ENCODE measurements at places on chromosomes 4 and X.

DNA sequence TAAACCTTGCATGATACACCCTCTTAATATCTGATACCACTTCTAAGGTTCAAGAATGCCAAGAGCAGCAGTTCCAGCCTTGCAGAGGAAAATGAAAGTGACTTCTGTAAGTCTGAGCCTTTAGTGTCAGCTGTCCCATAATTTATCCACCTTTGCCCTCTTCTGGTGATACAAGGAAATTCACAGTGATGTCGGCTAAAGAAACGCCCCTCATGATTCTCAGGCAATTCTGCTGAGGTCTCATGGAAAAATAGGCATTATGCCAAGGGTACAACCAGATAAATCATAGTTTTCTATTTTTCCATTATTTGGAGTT is 172.2 kb upstream of the CXCL13 start:
- no peak for DNase-seq

- DNase-seq, result no peak
Observed at GRCh38 chr4:2295900-2296442, 34.1 kb upstream of the MXD4 start.

DNA sequence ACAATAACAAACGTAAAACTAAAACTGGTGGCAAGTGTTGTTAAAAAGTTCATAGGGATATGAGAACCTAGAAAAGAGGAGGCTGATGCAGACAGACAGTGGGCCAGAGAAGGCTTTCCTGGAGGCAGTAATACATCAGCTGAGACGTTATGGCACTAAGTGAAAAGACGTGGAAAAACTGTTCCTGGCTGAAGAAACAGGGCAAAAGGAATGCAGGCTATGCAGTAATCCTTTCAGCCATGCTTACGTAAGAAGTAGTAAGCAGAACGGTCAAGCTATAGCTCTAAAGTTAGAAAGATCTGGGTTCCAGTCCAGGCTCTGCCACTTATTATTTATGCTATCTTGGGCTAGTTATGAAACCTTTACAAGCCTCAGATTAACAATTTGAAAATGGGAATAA is 6.4 kb downstream of the LAMTOR3 start:
- DNase-seq, result no peak

DNA sequence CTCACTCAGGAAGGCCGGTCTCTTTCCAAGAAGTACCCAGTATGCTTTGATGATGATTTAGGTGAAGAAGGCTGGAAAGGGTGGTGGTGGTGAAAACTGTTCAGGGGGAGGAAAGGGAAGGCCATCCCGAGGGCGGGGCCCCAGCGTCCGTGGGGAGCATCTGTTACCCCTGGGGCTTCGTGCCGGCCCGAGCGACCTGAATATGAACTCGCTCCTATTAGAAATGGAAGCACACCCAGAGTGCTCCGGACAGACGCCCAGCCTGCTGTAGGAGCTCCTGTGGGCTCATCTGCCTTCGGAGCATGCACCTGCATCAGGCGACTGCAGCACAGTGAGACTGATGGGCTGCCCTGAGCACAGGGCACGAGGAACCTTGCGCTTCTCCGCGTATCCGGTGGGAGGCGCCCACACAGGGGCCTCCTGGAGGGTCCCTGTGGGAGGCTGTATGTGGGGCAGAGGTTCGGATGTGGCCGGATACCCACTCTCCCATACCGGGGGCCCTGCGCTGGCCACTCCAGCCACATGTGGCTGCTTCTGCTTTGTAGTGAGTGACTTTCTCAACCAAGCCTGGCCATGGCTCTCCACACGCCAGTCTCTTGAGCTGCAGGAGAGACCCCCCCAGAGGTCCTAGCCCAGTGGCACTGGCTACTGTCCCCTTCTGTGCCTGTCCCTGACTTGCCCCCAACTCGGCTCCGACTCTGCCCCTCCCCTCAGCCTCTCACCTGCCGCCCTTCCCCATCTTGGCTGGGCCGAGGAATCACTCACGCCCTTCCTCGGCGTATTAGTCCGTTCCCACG is 36.7 kb downstream of the FGFRL1 start:
- no peak for DNase-seq

GRCh38 chr4:92477298-92477697 is 173.5 kb downstream of the GRID2 start:
- DNase-seq, result no peak

- DNase-seq, result no peak
Observed at GRCh38 chr4:86685401-86685800, 91.3 kb downstream of the PTPN13 start.

DNA sequence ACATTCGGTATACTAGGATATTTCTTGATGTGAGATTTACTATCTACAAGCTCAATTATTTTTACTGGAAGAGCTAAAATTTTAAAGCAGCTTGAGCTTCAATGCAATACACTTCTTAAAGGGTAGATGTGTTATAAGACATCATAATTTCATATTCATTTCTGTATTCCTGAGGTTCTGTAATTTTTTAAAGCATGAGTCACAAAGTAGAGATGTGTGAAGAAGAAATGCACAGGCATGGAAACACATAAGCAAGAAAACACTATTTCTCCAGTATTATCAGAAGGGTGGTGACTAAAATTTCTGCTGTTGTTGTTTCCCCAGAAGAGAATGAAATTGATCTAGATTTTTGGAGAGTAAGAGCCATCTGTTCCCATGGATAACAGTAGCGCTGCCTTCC is 72.6 kb downstream of the INPP4B start:
- no peak for DNase-seq

DNA sequence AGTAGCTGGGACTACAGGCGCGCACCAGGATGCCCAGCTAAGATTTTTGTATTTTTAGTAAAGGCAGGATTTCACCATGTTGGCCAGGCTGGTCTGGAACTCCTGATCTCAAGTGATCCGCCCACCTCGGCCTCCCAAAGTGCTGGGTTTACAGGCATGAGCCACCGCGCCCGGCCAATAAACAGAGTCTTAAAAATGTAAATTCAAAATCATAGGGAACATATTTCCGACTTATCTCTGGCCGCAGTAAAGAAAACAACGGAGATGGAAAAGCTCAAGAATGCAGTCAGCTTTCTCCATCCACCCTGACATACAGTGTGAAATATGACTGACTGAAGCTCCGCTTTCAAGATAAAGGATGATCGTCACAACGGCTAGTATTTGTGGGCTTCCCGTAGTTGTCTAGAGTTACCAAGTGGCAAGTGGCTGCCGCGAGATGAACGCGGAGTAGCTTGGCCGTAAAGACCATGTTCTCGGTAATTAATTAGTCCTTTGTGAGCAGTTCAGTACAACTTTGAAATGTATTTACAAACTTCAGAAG is 495.1 kb upstream of the FAT1 start:
- DNase-seq, result no peak

- DNase-seq, result no peak
Observed at GRCh38 chr4:38925492-38926413, 58.1 kb downstream of the FAM114A1 start.

GRCh38 chr4:98006060-98006459 is 137.2 kb downstream of the STPG2 start:
- no peak for DNase-seq

DNA sequence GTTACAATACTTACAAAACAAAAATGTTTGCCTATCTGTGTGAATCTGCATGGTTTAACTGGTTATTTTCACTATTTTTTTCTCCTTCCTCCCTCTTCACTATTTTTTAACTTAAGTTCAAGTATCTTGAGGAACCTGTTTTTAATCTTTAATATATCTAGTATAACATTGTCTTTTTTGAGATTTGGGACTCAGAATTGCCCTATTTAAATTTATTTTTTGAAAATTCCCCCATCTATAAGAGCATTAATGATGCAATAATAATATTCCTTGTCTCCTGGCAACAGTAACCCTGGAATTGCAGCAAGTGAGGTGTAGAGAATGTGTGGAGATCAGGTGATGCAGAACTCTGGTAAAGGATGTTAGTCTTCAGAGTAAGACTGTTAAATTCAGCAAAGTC is at the start of gene TENT5D:
Gene TENT5D (plus strand): TSS at position 301 of the 400 bp plus-strand sequence. CDS start 22,093 bp downstream, outside the sequence.
- no peak for DNase-seq

GRCh38 chrX:40108162-40108958 is 10.6 kb upstream of the BCOR start:
- DNase-seq, result no peak

DNA sequence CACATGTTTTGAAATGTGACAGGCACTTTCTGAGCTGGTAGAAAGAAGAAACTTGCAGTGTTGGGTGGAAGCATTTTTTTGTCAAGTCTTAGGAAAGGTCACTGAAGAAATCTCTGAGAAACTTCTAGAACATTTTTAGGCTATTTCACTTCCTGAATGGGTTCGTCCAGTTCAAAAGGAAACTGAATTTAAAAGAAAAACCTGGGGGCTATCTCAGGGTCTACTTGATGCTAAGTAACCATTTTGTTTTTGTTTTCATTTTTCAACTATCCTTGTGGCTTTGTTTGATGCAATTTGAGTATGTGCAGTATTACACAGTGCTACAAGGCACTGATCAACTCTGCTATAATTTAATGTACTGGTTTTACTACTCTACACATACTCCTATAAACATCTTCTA is 34.0 kb upstream of the AMOT start:
- DNase-seq, result no peak

- no peak for DNase-seq
Observed at GRCh38 chrX:114580336-114580735, 3.5 kb upstream of the HTR2C start.

- no peak for DNase-seq
Observed at GRCh38 chrX:118420462-118420861, 74.6 kb downstream of the WDR44 start.

DNA sequence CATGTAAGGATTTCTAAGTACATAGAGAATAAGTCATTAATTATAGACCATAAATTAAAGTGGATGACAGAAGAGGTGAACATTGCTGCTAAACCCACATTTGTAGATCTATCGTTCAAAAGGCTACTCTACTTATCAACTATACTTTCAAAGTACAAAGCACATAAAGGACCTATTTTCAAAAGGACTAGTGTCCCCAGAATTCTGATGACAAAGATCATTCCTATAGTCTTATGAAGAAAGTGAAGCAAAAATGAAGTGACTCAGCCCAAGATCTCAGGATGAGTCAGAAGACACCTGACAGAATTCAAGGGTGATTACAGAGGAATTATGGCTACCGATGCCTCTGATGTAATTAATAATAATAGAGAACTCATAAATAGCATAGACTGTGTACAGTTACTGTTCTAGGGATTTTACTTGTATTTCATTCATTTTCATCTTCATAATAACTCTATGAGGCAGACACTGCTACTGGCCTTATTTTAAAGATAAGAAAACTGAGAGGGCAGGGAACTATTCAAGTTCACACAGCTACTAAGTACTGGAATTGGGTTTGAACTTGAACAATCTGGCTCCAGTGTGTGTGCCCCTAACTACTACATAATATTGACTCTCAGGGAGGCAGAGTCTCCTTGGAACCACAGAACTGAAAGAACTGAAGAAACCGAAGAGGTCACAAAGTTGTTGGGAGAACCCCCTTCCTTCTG is 17.1 kb downstream of the USP46 start:
- DNase-seq, result no peak

DNA sequence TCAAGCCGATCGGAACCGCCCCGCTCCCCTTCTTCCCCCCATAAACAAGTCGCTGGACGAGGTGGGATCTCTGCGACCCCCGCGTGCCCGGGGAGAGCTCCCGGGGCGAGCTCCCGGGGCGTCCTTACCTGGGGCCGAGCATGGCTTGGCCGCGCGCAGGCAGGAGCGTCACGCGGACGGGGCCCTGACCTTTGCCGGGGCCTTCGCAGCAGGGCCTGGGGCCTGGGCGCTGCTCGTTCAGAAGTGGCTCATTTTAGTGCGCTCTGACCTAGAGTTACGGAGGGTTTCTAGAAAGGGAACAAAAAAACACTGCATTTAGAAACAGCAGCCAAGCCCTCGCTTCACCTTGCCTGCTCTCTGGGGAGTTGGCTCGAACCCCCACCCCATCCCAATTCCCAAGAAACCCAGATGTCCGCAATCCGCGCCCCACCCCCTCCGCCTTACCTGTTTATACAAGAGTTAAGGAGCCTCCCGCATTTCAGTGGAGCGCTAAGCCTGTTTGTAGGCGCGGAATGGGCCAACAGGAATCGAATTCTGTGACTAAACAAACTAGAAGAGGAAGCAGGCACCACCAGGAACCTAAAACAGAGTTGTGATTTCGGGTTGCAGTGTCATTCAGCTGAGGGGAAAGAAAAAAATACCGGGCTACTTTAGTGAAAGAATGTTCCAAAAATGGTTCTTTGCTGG is 814 bp upstream of the RBM47 start:
- no peak for DNase-seq

GRCh38 chr4:172751550-172751949 is 417.1 kb upstream of the GALNT7 start:
- DNase-seq, result no peak

DNA sequence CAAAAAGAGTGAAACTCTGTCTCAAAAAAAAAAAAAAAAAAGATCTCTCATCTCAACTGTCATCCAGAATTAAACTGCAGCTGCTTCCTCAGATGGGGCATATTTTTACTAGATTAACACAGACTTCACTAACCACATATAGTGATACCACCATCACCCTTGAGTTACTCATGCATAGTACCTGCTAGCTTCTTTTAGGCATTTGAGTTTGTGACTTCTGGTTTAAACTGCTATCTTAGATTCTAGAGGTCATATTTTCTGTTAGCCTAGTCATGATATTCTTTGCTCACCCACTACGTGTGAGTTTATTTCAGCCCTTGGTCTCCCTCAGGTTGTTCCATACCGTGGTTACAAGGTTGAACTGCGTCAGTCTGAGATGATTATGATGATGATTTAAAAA is 154.9 kb upstream of the BMP3 start:
- DNase-seq, result no peak

DNA sequence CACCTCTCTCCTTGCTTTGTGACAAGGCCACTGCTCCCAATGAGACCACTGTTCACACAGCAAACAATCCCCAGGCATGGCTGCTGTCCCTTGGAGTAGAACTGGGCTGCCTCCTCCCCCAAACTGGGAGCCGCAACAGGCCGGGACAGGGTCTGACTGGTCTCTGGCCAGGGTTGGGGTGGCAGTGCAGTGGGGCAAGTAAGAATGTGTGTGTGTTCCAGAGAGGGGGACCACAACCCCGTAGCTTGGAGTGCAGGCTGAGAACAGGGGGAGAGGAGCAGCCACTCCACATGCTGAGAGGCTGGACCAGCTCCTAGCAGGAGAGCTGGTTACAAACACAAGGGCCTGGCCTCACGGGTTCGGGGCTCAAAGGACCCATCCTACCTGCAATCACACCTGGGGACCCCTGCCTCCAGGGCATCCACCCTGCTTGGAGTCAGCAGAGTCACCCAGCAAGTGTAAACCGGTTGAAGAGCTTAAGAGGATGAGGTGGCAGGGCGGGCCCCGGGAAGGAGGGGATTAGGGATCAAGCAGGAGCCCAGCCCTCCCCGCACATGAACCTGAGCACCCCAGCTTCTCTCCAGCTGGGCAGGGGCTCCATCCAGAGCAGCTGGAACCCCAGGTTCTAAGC is 3.8 kb upstream of the ZNF185 start:
- DNase-seq, result no peak
